ENCODE measurements at places on chromosomes 11 and 22.

- DNase-seq = no peak
Measured at GRCh38 chr11:21142007-21142406, 472.6 kb downstream of the NELL1 start.

DNA sequence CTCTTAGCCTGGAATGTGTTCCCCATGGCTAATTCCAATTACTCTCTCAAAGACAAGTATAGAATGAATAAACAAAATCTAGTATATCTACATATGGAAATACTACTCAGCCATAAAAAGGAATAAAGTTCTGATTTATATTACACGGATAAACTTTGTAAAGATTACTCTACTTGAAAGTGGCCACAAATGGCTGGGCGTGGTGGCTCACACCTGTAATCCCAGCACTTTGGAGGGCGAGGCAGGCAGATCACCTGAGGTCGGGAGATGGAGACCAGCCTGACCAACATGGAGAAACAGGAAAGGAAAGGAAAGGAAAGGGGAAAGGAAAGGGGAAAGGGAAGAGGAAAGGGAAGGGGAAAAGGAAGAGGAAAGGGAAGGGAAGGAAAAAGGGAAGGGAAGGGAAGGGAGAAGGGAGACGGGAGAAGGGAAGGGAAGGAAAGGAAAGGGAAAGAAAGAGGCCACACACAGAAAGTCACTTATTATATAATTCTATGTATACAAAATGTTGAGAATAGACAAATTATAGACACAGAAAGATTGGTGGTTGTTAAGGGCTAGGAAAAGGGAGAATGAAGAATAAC lies 90.7 kb upstream of the CLNS1A start:
- no peak for DNase-seq

GRCh38 chr11:102599642-102600261 lies 25.4 kb downstream of the MMP20 start:
- no peak for DNase-seq

DNA sequence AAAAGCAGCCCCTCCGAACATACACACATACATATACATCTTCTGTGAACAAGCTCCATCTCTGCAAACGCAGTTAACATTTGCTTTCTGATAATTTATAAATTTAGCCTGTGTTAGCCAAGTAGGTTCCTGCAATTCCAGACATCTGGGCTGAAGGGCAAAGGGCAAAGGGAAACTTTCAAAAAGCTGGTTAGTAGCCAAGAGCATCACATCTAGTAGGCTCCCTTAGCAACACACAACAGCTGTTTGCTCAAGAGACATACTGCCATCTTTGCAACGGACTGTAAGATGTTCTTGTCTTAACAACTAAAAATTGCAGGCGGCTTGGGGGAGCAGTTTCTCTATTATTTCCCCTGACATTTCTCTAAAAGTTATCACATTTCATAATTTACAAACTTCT lies 134.9 kb downstream of the RBFOX2 start:
- no peak for DNase-seq

- no peak for DNase-seq
Measured at GRCh38 chr11:69468221-69468620, 13.2 kb upstream of the LINC01488 start.

- DNase-seq = peak; percentile 56
Measured at GRCh38 chr11:46369458-46370152, 11.9 kb upstream of the MDK start.

- no peak for DNase-seq
Measured at GRCh38 chr11:122642971-122643370, 12.6 kb upstream of the UBASH3B start.

GRCh38 chr11:127338380-127339259 lies 338.1 kb upstream of the KIRREL3 start:
- DNase-seq = no peak

- no peak for DNase-seq
Measured at GRCh38 chr11:69215784-69216415, 60.2 kb downstream of the SMIM38 start.

DNA sequence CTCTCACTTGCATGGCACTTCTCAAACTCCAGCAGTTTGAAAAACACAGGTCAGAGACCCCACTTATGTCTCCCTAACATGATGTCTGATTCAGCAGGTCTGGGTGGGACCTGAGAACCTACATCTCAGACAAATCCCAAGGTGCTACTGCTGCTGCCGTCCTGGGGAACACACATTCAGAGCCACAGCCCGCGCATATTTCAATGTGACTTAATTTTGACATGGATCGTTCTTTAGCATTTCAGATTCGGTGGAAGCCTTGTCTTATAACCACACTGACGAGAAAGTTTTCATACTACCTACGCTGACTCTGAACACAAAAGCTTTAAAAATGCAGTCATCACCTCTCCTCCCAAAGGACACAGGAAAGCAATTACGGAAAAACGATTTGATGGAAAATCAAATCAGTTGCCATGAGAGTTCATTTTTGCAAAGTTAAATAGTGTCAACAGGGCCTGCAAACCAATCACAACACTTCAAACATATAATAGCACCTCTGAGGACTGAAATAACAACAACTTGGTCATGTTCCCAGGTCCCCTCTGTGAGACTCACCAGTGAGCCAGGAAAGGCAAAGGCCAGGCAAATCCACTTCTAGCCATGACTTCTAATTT lies 132.6 kb downstream of the SHANK2 start:
- DNase-seq = no peak

DNA sequence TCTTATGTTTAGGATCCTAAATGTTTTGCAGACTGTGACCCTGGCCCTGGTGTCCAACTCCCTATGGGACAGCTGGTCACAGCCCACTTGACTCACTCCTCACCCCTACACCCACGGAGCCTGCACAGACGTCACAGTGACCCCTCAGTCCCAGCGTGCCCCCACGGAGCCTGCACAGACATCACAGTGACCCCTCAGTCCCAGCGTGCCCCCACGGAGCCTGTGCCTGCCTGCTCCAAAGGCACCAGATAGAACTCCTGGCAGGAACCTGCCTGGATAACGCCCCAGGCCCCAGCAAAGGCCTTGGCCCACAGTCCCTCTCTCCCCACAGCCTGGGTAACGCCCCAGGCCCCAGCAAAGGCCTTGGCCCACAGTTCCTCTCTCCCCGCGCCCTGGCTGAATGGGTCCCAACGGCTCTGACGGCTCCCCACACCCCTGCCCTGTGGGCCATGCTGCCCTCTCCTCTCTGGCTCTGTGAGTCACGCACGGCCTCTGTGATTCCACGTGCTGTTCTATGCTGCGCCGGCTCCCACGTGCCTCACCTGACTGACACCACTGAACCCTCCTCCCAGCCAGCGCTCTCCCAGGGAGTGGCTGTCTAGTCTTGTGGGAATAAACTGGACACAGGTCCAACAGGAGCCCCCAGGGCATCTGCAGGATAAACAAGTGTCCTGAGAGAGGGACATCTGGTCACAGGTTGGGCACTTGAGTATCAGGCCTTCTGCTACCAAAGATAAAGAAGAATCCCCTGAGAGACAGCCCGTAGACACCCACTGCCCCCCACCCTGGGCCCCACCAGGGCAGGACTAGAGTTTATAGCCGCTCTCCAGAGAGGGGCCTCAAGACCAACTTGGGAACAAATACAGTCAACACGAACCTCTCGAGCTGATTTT lies 250.3 kb downstream of the BRD1 start:
- no peak for DNase-seq

GRCh38 chr11:34002420-34002819 lies 49.1 kb upstream of the CAPRIN1 start:
- DNase-seq = no peak

DNA sequence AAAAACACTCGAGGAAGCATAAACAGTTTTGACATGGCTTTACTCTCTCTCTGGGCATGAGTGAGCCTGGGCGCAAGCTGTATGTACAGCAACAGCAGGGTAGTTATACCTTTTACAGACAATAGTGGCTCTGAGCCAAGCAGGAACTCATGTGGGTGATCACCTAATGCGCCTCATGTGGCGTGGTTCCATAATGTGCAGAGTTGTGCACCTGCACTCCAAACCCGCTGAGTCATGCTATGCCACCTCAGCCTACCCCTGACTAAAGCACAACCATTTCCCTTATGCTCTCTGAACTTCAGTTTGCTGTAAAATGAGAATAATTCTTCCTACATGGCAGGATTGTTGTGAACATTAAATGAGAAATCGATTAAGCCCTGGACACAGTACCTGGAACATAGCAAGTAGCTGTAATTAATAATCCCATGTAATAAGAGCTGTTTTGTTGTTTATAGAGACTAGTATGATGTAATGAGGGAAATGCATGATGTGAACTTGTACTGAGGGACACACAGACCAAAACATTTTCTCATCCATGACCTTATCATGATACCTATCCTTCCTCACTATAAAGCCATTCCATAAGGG lies 71.6 kb downstream of the CCDC34 start:
- no peak for DNase-seq

DNA sequence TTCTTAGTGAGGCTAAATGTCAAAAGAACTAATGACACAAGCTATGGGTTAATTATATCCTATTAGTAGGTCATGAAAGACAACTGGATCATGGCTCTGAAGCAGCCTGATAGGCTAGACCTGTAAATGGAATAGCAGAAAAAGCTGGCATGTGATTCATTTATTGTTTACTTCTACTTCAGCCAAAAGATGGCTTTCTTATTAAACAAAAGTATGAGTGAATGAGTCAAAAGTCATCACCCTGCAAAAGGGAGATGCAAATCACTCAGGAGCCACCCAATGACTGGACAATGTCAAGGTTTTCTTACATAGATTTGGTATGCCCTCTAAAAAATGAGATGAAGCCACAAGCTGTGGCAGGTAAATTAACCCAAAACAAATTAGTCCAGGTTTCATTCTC lies 138.0 kb downstream of the TRPC6 start:
- no peak for DNase-seq

DNA sequence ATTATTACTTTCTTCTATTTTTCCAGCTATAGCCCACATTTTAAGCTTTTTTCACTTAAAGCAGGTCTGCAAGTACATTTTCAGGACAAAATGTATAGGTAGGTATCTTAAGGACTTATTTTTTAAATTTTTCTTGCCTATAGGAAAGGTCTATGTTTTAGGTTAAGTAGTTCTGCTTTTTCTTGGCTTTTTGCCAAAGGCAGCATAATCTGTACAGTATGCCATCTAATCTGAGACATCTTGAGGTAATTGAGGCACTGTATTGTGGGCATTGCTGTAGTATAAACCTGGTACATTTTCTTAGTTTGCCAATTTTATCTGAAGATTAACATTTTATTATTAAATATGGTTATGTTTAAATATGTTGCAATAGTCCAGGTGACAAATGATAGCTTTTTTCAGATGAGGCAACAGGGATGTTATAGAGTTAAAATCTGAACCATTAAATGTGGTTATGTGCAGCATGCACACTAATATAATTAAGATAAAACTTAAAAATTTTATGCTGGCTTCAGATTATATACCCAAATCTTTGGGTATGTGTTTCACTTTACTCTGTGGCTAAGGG lies 42.9 kb downstream of the QSER1 start:
- no peak for DNase-seq

DNA sequence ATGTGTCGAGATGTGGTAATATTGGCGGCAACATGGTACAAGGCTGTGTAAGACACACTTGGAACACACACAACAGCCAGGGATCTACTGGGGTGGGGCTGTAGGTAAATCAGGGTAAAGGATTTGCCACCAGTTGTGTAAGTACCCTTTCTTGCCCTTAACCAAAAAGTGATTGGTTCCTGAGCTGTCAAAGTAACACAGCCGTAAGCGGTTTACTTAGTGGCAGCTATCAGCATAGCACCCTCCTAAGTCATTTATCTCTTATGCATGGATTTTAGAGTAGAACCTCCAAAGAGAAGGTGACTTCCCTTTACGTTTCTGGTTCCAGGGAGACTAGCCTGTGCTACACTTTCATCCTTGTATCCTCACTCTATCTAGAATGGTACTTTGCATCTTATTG lies 57.2 kb downstream of the SPECC1L start:
- DNase-seq = no peak

GRCh38 chr11:1753929-1754305 lies 3.5 kb upstream of the IFITM10 start:
- no peak for DNase-seq

DNA sequence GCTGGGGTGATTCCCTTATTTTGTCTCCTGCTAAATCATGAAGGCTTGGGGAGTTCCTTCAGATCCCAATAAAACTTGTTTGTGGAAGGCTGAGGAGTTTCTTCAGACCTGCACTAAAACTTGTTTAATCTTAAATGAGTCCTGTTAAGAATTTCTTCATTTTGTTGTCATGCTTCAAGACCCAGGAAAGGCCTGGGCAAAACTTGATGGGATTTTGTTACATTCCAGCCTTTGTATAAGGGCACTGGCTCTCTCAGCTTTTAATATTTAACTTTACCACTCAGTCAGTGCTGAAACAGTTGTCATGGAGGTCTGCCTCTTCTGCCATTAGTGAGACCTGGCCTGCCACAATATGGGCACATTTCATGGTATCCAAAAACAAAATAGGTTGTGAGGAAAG lies 699.0 kb downstream of the ETS1 start:
- no peak for DNase-seq

GRCh38 chr11:79078456-79078855 lies 362.4 kb downstream of the TENM4 start:
- DNase-seq = no peak

DNA sequence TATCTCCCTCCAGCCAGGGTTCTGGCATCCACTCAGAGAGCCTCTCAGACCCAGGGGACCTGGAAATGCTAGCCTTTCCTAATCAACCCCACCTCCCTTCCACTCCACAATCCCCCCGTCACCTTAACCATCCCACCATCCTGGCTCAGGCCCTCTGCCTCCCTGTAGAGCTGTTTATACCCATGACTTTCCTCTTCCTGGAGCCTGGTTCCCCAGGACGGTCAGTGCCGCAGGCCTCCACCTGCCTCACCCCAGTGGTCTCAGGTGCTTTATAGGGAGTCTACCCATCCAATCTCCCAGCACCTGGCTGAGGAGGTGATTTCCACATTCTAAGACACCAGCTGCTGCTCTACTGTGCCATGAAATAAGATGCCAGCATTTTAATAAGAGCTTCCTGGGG lies 1159.5 kb downstream of the TBC1D22A start:
- no peak for DNase-seq

DNA sequence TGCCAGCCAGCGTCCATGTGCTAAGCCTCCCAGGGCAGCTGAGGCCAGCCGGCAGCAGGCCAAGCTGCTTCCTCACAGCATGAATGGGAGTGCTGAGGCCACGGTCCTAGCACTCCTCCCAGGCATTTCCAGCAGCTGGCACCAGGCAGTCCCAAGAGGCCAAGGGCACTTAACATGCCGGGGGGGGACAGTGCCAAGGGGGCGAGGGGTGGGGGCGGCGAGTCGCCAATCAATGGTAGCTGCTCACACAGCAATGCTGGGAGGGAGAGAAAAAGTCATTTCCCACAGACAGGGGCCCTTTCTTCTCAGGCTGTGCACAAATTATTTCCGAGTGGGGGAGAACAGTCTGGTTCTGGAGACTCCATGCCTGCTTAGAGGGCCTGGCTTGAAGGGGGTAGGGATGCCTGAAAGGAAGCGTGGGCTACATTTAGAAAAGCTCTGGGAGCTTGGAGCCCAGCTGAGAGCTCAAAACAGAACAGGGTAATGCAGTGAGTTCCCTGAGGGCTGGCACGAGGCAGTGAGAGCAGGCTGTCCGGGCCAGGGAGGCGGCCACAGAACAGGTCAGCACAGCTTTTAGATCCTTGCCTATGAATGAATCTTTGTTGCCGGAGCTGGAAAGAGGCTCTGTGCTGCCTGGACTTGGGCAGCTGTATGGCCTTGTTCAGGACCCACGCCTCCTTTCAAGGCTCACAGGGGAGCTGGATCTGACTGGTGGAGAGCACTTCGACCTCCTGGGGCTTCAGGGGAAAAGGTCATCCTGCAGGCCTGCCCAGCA lies 14.4 kb upstream of the TBC1D10A start:
- DNase-seq = no peak

GRCh38 chr11:100383357-100383865 lies 303.7 kb upstream of the ARHGAP42 start:
- no peak for DNase-seq

GRCh38 chr11:7538031-7538430 lies 24.2 kb downstream of the PPFIBP2 start:
- DNase-seq = peak; percentile 21

Data from CD4-positive, alpha-beta T cell treated with Interleukin-21 for 1 hour (primary cell).